Hepatic stellate cell (primary cell): ENCODE measurements at places on chromosomes 12 and 14.
A peak's percentile ranks its signal among the peaks of the same experiment; 100 is the strongest.

DNA sequence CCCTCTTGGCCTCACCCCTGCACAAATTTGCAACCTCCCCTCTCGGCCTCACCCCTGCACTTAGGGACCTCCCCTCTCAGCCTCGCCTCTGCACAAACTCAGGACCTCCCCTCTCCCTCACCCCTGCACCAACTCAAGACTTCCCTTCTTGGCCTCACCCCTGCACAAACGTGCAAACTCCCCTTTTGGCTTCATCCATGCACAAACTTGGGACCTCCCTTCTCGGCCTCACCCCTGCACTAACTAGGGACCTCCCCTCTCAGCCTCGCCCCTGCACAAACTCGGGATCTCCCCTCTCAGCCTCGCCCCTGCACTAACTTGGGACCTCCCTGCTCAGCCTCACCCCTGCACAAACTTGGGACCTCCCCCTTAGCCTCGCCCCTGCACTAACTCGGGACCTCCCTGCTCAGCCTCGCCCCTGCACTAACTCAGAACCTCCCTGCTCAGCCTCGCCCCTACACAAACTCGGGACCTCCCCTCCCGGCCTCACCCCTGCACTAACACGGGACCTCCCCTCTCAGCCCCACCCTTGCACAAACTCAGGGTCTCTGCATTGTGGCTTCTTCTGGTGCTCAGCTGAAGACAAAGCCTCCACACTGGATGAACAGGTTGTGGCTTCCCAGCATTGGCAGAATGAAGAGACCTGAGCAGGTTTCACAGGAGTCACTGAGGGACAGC lies 11.0 kb upstream of the GOLGA3 start:
- DNase-seq = no peak

DNA sequence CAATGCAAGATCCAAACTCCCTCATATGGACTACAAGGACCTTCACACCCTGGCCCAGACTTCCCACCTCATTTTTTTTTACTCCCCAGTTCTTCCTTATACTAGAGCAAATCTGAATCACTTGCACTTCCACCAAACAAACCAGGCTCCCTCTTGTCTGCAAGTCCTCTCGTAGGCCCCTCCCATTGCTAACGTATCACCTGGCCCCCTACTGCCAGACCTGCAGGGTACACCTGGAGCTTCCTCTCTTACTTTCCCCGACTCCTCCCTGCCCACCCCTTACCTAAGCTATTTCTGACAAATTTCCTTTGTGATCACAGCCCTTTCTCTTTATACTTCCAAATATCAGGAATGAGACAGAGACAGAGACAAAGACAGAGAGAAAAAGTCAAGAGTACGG lies 463.9 kb downstream of the GALC start:
- no peak for DNase-seq

- DNase-seq = no peak
Measured at GRCh38 chr14:45743884-45744283, 490.9 kb upstream of the MIS18BP1 start.

- DNase-seq = no peak
Measured at GRCh38 chr12:5516371-5517241, 84.7 kb downstream of the NTF3 start.

DNA sequence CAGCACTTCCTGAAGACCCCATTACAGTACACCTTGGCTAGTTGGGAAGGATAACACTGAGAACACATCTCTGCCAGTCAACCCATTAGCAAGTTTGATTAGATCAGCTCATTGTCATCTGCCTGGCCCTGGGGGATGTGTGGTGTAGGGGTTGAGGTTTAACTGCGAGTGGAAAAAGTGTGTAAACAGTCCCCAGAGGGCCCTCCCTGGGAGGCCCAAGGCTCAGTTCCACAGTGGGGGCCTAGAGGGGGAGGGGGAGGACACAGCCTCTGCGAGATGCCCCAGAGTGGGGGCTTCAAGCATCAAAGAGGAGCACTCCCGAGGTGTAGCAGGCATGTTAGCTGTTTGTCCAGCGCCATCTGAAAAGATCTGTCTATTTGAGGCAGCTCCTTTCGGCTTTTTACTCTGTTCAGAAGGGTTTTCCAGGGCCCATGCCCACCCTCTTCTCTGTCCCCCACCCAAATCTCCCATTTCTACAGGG lies 344 bp downstream of the LPAR5 start:
- no peak for DNase-seq

GRCh38 chr14:92603309-92604242 lies 90.0 kb downstream of the RIN3 start:
- DNase-seq = no peak

DNA sequence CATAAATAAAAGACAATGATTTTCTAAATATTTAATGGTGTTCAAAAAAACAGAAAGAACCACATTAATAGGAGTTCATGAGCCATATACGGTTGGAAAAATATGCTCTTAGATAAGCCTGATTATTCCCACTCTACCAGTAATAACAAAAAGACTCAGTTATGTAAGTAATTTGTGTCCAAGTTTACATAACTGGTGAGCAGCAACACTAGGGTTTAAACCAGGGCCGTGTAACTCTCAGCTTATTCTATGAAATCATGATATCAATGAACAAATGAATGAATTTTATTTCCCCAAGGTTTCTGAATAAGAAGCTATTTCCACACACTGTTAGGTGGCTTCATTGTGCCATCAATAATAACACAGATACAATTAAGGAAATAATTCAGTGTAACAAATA lies 98.3 kb downstream of the GARIN6 start:
- no peak for DNase-seq

DNA sequence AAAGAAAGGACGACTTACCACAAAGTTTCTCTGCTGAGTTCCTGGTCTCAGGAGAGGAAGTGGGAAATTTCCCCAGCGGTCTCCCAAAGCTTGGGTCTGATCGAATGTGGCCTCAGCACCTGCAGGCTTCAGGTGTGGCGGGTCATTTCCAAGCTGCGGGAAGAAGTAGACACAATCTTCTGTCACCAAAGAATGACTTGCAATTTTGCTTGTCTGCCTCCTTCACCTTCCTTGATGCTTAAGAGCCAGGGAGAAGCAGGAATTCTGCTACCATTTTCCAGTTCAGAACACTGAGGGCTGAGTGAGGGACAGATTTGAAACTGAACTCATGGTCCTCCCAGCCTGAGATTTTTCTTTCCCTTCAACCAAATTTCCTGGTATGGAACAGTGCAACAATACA lies 87.8 kb downstream of the RIMBP2 start:
- DNase-seq = no peak

GRCh38 chr12:124655698-124656516 lies 88.5 kb upstream of the NCOR2 start:
- DNase-seq = peak; percentile 97

GRCh38 chr12:113135178-113136127 lies at the start of gene RASAL1:
TSS of gene RASAL1 (minus strand) at chr12:113135761. CDS start at chr12:113135462, 299 bp downstream.
- no peak for DNase-seq

- no peak for DNase-seq
Measured at GRCh38 chr12:89474615-89475014, 50.0 kb downstream of the GALNT4 start.

- DNase-seq = no peak
Measured at GRCh38 chr12:74747305-74747704, 209.7 kb downstream of the ATXN7L3B start.

DNA sequence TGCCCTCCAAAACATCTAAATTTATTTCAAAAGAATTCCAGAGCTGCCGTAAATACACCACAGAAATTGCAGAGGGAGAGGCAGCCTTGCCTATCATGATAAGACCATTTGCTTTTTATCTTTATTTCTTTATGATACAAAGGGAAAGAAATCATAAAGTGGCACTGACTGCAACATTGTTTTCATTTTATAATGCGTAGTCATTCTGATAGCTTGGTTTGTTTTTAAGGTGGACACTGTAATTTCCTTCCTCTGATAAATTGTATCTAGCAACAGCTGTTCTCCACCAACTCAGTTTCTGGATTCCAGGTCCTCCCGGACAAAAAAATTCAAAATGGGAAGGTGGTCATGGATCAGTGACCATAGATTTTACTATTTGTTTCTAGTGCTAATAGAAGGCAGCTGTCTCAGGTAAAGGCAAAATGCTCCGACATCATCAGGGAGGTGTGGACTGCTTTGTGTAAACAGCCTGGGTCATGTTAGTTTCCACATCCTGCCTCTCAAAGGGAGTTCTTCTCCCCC lies 623 bp upstream of the TSPAN8 start:
- no peak for DNase-seq

DNA sequence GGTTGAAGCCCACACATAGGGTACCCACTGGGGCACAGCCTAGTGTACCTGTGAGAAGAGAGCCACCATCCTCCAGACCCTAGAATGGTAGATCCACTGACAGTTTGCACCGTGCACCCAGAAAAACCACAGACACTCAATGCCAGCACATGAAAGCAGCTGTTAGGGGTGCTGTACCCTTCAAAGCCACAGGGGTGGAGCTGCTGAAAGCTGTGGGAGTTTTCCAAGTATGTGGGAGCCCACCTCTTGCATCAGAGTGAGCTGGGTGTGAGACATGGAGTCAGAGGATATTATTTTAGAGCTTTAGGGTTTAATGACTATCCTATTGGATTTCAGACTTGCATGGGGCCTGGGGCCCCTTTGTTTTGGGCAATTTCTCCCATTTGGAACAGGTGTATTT lies 30.5 kb downstream of the TSPAN19 start:
- no peak for DNase-seq

GRCh38 chr14:105328070-105328677 lies 13.6 kb downstream of the PACS2 start:
- no peak for DNase-seq

DNA sequence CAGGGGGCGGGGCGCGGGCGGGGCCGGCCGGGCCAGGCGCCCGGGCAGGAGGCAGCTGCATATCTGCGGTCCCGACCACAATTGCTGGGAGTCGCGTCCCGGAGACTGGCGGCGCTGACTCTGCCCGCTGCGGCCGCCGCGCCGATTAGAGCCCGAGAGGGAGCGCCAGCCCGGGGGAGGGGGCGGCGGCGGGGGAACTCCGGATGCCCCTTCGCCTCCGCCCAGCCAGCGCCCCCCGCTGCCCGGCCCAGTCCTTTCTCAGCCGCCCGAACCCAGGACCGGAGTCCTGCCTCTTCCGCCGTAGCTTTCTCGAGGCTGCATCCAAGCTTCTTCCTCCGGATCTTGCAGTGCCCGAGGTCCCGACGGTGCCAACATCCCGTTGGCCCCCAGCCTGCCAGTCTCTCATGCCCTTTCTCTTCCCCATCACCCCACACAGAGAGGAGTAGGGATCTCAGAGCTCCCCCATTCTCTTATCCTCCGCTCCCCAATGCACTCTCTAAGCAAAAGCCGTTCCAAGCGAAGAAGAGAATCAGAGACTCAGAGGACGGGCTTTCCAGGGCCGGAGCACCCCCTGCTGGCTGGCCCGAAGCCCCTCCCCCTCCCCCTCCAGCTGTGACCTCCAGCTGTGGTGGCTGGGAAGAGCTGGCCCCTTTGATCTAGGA lies 8.8 kb upstream of the SP7 start:
- peak; percentile 81 for DNase-seq

DNA sequence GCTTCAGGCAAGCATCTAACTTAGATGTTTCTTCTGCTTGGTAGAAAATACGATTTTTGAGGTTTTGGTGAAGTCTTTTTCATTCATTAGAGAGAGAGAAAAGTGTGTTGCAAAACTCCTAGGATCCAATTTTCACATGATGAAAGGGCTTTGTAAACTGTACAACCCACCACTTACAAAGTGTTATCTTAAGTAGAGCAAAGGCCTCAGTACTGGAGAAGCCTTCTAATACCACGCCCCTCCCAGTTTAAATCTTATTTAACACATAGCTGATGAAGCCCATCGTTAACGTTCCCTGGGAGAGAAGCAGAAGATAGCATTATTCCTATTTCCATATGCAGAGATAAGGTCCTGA lies 869 bp downstream of the APOLD1 start:
- DNase-seq = no peak

DNA sequence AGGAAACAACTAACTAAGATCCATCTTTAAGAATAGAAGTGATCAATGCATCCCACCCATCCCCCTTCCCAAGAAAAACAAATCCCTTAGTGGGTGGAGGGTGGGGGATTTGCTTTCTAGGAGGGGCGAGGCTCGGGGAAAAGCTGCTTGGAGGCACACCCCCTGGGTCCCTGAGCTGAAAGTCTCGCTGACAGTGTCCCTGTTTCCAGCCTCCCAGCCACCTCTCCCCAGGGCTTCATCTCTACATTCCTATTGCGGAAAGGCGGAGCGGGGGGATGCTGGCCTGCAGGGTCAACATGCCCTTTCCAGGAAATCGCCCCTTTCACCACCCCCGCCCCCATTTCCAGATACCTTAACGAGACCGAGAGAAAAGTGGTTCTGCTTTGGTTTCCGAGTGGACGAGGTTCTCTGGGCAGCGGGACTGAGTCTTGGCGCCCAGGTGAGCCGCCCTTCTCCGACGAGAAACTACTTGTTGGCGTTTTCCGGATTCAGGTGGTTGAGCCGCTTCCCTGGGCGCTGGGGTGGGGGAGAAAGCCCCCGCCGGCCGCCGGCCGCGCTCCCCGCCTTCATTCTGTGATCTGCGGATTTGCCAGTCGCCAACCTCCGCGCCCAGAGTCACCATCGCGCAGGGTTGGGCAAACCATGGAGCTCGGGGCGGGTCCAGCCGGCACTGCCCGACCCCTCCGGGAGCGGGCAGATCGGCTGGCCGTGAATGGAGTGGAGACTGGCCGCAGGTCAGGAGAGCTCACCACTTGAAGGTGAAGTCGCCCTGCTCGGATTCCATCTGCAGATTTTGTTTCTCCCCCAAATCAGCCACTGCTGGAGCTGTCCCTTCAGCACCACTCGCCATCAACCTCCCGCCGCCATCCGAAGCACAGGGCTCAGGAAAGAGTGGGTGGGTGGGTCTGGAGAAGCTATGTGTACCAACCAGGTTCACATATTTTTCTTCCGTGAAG lies 505 bp downstream of the KCNC2 start:
- peak; percentile 31 for DNase-seq

DNA sequence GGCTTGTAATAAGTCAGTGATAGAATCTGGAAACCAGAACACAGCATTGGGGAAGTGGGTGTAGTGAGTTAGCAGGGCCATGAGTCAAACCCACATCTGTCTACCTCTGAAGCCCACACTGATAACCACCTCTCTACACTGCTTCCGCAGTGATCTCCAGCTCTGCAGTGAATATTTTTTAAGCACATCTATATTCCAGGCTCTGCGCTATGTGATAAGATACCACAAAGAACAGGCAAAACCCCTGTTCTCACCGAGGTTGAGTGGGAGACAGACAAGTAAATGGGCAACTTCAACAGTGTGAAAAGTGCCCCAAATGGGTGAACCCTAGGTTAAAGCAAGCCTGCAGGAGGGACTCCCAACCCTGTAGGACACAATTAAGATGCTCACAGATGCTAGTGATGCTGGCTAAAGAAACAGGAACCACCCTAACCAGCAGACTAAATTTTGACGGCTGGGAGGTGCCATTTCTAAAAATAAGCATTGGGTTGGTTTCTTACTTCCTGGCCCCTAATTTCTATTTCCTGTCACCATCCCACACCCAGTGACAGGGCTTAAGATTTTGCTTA lies 375.0 kb downstream of the DPF3 start:
- no peak for DNase-seq

- DNase-seq = peak; percentile 63
Measured at GRCh38 chr14:92607702-92608429, 94.3 kb downstream of the RIN3 start.

- DNase-seq = no peak
Measured at GRCh38 chr14:25521616-25522015, 471.7 kb upstream of the STXBP6 start.
